ENCODE measurements at places on chromosomes 5 and 9.

DNA sequence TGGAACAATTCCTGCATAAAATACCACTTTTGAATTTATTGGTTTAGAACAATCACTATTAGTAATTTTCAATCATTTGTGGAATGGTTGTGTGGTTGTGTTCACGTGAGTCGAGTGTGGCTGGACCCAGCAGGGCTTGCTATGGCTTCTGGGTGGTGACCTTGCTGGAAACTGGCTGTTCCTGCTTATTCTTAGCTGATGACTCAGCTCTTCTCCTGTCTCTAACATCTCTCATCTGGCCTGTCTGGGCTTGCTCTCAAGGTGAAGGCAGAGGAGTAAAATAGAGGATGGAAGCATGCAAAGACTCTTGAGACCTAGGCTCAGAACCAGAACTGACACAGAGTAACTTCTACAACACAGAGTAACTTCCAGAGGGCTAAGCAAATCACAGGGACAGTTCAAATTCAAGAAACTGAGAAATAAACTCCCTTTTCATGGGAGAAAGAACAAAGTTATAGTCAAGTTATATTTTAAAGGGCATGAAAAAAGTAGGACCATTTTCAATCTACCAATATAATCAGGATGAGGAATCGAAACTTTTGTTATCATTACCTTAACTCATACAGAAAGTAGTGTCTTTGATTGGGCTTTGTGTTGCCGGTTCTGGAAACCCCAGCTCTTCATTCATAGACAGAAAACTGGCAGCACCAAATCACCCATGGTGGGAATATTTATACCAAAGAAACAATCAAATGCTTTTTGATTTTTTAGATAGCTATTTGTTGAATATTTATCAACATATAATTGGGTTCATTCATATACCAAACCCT is 665.1 kb downstream of the CDH18 start:
- no peak for DNase-seq

DNA sequence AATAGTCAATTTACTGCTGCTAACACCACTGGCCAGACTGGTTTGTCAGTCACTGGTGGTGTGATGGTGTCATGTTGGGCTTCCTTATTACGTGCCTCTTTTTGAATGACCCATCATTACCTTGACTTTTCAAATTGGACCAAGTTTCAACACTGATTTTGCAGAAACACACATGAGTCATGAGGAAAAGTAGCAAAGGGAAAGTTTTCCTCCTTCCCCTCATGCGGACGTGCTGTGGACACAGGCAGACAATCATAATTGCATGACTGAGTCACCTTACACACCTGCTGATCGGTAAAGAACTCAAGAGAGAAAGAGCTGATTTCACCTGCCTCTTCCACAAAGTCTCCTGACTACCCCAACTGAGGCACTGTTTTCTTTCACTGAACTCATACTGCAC is 324.5 kb downstream of the ARRDC3 start:
- DNase-seq = no peak

DNA sequence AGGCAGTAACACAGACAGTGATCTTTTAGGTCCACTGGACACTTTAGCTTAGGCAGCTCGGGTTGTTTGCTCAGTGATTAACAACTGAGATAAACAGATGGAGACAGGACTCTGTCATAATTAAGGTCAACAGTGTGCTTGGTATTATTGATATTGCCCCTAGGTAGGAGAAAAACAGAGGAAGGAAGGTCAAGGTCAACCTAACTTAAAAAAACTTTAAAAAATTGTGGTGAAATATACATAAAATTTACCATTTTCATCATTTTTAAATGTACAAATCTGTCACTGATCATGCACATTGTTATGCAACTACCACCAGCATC is 2.1 kb upstream of the HSPA4 start:
- DNase-seq = no peak

DNA sequence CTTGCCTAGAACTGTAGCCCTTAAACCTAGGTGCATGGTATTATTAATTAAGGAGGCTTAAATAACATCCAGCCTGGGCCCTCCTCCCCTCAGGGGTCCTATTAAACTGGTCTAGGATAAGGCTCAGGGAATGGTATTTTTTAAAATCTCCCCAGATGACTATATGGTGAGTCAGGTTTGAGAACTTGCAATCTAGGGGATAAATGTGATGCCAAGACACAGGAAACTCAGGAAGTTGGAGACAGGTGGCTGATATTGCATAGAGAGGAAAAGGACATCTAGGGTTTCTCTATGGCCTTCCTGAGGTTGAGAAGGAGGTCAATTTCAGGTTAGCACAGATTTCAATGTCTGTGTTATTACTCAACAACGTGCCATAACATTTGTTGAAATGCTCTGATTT is 581.0 kb downstream of the TLE1 start:
- DNase-seq = no peak

DNA sequence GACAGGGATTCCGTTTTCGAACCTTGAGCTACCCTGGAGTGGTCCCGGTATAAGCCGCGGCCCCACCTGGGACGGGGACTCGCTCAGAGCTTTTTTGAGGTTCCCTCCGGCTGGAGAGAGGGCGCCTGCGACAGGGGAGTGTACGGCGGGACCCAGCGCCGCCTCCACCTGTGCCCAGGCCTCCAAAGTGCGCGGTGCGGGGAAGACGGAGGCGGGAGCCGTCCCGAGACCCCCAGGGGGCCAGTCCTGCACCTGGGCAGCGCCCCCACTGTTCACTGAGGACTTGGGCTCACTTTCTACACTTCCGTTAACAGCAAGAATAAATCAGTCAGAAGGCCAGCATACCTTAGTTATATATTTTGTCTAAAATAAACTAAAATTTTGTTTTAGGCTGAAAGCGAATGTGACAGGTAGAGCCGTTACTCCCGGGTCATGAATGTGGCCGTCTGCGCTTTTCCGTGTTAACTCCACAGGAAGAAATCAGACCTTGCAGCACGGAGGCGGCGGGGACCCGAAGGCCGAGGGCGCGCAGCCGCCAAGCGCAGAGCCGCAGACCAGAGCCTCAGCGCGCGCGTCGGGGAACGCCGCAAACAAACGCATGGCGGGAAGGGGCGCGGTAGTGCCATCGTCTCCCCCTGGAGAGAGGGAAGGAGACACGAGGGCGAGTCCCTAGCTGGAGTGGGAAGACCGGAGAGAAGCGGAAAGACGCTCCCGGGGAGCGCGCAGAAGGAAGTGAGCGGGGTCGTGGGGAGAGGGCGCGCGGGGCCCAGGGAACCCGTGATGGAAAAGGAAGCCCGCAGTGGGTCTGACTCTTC is 14.1 kb downstream of the TRIM7 start:
- DNase-seq = peak; percentile 72

DNA sequence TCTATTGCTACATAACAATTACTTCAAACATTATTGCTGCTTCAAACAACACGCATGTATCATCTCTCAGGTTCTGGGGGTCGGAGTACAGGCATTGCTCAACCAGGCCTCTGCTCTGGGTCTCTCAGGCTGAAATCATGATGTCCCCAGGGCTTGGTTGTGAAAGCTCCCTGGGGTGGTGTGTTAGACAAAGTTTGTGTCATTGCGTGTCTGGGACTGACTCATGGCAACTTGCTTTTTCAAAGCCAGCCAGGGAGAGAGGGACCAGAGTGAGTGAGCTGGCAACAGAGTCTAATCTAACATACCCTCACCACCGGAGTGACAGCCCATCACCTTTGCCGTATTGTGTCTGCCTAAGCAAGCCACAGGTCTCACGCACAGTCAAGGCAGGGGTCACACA is 259.2 kb upstream of the NFIL3 start:
- no peak for DNase-seq

DNA sequence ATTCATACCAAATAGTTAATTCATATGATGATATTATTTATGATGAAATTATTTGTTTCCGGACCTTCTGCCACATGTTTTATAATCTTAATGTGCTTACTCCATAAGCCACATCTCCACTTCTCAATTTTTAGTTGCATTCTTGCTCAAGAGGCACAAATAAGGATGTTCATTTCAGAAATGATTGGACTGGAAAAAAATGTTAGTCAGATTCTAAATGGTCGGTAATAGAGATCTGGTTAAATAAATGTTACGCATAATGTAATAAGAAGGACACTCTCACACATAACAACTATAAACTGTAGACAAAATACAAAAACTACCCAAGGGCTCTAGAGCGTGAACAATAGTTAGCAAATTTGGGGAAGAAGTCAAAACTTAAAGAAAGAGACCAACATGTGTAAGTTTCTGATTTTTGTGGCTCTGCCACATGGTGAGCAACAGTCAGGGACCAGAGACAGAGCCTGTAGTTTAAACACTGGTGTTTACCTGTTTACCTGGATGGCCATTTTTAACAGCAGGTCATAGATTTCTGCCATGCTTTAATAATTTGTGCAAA is 554.3 kb upstream of the CLINT1 start:
- DNase-seq = no peak

DNA sequence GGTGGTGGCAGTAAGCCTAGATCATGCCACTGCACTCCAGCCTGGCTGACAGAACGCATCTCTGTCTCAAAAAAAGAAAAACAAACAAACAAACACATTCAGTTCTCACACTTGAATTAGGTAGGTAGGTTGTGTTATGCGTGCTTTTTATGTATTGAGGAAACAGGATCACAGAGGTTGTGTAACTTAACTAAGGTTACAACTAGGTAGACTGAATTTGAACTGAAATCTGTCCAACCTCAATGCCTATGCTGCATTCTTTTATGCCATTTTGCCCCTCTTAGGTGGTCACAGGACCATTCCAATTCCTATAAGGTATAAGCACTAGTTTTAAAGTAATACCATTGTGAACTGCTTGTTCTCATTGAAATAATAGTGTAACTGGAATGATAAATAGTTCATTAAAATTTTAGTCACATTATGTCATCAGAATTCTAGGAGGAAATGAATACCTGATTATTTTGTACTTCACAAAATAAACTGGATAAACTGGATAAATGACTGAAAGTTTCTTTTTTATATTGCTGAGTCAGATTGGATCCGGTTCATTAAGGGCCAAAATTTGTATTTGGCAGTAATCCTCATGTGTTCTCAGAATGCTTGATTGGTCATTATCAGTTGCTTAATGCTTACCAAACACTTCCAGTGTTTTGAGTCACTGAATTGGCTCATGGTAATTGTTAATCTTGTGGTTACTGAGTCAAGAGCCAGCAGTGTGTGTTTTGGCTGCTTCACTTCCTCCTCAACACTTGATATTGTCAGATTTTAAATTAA is 7.1 kb downstream of the UBAP1 start:
- DNase-seq = peak; percentile 48

DNA sequence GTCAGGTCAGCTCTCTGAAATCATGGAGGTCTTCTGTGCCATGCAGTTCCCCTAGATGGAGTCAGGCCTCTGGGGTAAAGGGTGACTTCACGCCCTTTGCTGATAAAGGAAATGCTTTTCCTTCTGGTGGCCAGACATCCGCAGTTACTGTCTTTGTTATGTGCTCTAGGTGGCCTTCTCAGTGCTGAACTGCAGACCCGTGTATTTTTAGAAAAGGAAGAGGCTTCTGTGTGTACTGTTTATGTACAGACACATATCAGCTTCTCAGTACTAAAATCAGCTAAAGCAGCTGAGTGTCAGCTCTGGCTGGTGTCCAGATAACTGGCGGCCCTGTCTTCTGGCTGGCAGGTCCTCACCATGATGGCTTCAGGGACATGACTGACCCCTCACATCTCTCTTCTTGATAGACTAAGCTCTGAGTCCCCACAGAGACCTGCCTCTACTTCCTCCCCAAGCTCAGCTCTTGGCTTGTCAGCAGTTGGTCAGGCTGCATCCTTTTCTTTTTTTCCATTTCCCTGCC is 75.3 kb downstream of the ARHGAP26 start:
- DNase-seq = peak; percentile 21

GRCh38 chr5:131068893-131069643 is 96.0 kb downstream of the HINT1 start:
- DNase-seq = peak; percentile 22

GRCh38 chr9:85715587-85715986 is 26.2 kb downstream of the AGTPBP1 start:
- DNase-seq = peak; percentile 30

- no peak for DNase-seq
Observed at GRCh38 chr5:176716320-176716719, 69.0 kb downstream of the TSPAN17 start.

DNA sequence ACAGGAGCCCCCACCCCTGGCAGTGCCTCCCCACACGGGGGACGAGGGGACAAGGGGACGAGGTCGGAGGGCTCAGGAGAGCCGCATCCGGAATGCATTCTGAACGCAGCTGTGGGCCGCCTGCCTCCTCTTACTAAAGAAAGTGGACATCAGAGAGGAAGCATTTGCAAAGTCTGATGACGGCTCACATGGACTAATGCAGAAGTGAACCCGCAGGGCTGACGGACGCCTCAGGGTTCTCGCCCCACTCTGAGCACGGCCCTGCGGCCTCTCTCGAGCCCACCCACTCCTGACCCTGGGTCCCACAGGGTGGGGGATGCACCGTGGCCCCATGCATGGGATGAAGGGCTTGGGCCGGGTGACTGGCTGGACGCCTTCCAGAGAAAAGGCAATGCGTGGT is 5.9 kb downstream of the LPCAT1 start:
- DNase-seq = no peak

DNA sequence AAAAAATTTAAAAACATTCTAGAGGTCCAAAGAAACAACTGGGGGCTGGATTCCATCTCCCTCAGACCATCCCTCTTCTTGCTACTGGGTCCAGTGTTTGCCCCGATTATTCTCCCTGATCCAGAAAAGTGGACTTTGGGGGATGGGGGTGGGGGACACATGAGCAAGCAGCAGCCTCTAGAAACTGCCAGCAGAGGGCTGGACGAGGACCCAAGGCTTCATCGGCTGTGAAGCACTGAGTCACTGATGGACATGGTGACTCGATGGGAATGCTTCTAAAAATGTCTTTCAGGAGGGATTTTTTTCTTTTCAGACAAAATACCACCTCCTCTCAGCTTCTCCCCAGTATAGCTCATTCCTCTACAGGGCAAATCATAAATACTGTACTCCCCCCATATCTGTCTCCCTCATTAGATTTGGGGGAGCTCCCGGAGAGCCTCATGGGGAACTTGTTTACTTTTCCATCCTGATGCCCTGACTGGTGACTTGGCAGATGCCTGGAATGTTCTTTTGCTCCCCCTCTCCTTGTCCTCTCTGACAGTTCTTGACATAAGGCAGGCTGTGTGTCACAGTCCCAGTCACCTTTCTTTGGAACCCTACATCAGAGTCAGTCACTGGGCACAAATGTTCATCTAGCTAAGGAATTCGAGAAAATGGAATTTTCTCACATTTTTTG is 67.2 kb upstream of the STC2 start:
- no peak for DNase-seq

DNA sequence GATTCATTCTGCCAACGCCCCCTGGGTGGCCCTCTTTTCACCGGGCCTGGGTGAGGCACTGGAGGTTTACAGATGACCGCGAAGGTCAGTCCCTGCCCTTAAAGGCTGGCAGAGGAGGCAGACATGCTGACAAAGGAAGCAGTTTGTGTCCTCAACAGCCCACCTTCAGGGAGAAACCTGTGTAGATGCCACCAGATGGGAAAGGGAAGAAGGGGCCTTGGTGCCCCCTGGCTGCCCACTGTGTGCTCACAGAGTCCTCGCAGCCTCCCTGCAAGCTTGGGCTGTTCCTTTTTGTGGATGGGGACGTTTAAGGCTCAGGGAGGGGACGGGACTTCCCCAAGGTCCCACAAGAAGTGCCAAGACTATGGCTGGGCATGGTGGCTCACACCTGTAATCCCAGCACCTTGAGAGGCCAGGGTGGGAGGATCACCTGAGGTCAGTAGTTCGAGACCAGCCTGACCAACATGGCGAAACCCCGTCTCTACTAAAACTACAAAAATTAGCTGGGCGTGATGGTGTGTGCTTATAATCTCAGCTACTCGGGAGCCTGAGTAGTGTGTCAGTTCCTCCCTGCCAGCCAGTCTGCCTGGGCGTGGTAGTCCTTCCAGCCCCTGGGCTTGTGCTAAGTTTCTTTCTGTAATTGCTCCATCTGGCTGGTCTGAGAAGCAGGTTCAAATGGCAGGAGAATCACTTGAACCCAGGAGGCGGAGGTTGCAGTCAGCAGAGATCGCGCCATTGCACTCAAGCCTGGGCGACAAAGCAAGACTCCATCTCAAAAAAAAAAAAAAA is 36.2 kb downstream of the NEK6 start:
- DNase-seq = no peak

Measured in NAMALWA (cell line).